ENCODE measurements at places on chromosomes 12 and 14.

GRCh38 chr12:51533799-51534198 lies 57.2 kb upstream of the SCN8A start:
- no peak for DNase-seq

- DNase-seq, result peak; percentile 76
Measured at GRCh38 chr14:49954171-49954631, 61.3 kb downstream of the ARF6 start.

DNA sequence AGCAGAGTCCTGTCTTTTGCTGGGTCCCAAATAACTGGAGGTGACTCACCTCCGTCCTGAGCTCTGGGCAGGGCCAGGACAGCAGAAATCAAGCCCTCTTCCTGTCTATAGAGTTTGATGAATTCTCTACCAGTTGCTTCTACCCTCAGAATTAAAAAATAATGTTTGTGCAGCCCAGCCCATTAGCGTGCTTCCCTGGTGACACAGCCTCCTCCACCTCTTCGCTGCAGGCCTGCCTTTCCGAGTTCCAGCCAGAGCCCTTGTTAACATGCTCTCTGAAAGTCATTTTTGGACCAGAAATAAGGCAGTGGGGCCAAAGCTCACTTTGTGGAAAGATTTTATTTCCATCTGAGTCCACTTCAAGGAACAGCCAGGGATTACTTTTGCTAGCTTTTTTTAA lies 94.0 kb downstream of the TBX5 start:
- peak; percentile 61 for DNase-seq

- no peak for DNase-seq
Measured at GRCh38 chr12:26971963-26972362, 33.7 kb downstream of the FGFR1OP2 start.

DNA sequence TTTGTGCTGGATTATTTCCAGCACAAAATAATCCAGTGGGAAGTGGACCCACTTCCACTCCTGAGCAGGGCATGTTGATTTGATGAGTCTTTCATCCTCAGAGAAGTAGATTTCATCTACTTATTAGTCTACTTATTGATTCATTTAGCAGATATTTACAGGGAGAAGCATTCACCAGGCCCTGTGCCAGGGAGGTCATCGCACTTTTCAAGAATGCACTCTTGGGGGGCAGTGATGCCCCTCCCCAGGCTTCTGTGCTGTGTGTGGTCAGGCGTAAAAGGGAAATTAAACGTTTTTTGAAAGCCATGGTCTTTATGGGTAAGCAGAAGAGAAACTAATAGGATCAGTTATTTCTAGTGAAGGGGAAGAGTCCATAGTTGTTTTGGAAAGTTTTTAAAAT lies 610.7 kb upstream of the TMEM132C start:
- peak; percentile 24 for DNase-seq

DNA sequence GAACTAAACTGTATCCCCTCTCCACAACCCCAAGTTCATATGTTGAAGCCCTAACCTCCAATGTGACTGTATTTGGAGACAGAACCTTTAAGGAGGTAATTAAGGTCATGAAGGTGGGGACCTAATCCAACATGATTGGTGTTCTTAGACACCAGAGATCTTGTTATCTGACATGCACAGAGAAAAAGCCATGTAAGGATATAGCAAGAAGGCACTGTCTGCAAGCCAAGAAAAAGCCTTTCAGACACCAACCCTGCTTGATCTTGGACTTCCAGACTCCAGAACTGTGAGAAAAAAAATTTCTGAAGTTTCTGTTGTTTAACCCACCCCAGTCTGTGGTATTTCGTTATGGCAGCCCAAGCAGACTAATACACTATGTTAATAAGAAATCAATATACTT lies 62.2 kb upstream of the CFL2 start:
- DNase-seq, result no peak

GRCh38 chr12:124537525-124538193 lies 29.8 kb downstream of the NCOR2 start:
- no peak for DNase-seq

GRCh38 chr12:12990700-12991468 lies 9.2 kb downstream of the HEBP1 start:
- no peak for DNase-seq

GRCh38 chr12:32116897-32117296 lies 10.2 kb downstream of the BICD1 start:
- peak; percentile 78 for DNase-seq

GRCh38 chr14:74531467-74531866 lies 37.9 kb downstream of the ISCA2 start:
- DNase-seq, result peak; percentile 50

DNA sequence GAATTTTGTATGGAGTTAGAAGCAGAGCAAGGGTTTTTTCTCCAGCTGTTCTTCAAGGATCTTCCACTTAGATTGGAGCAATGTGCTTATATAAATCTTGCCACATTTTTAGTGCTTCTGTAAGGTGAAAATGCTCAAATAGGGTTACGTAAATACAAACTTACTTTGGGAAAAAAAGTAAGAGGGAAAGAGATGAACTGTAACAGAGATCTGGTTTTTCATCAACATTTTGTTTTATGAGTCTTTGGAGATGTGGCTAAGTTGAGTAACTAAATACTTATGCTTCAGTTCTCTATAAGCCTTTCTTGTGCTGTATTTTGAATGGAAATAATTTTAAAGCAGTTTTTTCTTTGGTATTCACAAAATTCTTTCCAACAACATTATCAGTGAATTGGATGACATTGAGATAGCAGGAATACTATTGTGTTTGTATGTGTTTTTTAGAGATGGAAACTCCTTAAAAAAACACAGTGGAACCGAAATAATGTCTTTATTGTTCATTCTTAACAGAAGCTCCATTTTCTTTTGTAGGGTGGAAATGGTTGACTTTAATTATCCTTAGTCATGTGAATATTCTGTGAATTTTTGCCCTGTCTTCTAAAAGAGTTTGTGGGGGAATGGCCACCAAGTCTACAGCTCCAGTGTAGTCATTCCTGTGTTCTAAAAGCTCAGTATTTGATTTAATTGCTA lies 45.7 kb downstream of the NPAS3 start:
- no peak for DNase-seq

DNA sequence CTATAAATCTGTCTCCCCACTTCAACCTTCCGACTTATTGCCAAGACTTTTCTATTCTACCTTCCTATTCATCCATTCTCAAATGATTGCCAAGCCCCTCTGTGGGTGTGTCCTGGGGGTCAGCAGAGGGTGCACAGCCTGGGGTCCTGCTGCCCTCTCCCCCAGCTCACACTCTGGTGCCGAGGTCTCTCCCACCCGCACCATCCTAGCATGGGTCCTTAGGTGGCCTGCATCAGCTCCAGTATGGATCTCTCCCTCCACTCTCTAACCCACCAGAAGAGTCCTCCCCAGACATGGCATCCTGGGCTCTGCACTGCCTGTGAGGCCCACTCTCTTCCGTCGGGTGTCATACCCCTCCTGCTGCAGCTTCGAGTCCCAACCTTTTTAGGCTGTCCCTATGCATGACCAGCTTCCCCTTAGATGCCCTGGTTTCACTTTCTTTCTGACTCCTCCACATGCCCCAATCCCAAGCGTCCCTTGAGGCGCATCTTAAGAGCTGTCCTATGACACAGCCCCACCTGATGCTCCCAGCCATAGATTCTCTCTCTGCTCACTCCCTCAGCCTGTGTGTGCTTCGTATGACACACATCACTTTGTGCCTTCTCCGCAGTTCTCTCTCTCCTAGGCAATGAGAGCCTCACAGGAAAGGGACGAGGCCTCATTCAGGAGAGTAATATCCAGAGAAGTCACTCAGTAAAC lies 43.9 kb downstream of the GIT2 start:
- DNase-seq, result no peak

Measured in EL (cell line).